ENCODE measurements at places on chromosomes 11 and 22.
A peak's percentile ranks its signal among the peaks of the same experiment; 100 is the strongest.

- no peak for DNase-seq
Observed at GRCh38 chr22:31128156-31128555, 5.4 kb downstream of the INPP5J start.

DNA sequence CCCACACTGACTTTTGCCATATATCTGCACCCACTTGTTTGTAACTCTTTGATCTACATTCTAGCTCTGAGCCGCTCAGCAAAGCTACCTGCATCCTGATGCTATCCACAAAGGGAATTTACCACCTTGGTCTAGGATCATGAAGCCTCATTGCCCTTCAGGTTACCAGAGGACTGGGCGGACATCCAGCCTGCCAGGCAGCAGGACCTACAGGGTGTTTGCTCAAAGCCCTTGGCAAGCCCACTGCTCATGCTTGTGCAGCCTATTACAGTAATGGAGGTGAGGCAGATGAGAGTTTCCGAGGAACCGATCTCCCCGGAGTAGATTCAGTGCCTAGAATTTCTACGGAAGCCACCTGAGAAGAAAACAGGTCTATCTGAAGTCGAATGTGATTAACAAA, 417.2 kb downstream of the OPCML start:
- DNase-seq = no peak

DNA sequence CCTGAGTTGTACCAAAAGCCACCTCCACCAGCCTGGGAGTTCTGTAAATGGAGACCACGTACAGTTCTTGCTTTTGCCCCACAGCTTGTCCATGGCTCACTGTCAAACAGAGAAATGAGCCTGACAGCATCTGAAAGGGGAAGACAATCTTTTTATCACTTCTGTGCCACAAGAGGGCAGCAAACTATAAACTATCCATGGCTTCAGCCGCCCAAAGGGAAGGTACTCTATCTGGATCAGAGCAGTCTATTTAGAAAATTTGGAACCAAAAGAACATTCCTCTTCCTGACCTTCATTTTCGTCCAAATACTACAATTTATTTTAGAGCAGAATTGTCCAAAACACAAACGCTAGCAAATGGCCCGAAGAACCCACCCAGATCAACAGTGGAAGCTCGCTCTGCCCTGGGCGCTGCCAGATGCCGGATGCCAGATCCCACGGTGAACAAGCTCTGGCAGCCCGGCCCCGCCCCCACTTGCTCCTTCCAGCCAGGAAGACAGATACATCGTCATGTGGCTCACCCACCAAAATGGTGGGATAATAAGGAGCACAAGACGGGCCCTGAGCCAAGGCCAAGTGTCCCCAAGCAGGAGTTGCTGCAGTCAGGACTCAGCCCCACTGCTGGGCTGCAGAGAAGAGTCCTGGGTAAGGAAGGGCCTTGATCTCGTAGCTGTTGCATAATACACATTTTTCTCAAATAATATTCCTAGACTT, 23.9 kb upstream of the SCGB1A1 start:
- peak; percentile 77 for DNase-seq

DNA sequence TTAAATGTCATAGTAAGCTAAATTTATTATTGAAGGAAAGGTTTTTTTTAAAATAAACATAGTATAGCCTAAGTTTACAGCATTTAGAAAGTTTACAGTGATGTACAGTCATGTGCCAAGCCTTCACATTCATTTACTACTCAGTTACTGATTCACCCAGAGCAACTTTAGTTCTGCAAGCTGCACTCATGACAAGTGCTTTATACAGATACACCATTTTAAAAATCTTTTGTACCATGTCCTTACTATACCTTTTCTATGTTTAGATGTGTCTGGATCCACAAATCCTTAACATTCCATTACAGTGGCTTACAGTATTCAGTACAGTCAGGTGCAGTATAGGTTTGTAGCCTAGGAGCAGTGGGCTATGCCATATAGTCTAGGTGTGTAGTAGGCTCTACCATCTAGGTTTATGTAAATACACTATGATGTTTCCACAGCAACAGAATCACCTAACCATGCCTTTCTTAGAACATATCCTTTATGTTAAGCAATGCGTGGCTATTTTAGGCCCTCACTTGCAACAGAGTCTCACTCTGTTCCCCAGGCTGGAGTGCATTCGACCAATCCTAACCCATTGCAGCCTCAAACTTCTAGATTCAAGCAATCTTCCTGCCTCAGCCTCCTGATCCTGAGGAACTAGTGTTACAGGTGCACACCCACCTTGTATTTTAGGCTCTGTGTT, 79.5 kb upstream of the SLC25A18 start:
- no peak for DNase-seq

DNA sequence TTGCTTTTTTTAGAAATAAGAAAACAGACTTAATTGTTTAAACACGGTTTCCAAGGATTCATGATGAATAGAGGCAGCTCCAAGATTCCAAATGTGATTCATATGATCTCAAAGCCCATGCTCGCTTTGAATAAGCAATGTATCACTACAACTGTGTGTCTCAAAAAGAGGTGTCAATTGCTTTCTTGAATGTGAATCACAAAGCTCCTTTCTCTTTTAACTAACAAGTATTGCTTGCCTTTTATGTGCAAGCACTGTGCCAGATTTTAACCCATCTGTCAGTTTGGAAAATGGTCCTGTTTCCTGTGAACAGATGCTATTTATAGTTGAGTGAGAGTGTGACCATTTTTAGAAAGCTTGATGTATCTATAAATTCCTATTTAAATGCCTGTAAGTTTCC, 6.5 kb downstream of the OOSP1 start:
- no peak for DNase-seq

- peak; percentile 61 for DNase-seq
Observed at GRCh38 chr11:32792948-32793475, 1.4 kb downstream of the CCDC73 start.

DNA sequence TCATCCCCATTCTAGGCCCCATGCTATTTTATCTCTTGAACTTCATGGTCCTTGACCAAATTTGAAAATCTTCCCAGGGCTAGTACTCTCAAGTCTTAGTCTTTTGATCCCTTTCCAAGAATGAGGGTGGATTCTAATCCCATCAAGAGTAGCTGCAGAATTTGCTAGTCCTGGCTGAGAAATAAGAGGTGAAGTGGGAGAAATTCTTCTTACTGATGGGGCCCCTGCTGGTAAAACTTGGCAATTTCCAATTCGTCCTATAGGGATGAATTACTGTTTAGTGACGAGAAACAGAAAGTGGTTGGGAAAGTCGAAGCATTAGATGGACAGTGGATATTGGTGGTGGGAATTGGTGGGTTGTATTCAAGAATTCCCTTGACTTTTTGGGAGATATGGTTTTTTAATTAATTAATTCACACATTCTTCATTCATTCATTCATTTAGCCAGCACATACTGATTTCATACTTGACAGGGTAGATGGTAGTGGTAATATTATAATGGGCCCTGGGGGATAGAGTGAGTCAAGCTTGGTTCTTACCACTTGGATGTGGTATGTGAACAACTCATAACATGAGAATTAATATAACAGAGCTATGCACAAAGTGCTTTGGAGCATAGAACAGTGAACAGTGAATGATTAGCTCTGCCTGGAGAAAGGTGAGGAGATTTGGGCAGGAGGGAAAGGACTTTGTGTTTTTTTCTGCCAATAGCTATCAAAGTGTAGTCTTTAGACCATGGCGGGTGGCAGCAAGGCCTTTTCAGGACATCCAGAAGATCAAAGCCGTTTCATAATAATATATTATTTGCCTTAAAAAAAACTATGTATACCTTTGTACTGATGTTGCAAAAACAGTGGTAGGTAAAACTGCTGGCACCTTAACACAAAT, 103.8 kb downstream of the STIM1 start:
- DNase-seq = no peak

DNA sequence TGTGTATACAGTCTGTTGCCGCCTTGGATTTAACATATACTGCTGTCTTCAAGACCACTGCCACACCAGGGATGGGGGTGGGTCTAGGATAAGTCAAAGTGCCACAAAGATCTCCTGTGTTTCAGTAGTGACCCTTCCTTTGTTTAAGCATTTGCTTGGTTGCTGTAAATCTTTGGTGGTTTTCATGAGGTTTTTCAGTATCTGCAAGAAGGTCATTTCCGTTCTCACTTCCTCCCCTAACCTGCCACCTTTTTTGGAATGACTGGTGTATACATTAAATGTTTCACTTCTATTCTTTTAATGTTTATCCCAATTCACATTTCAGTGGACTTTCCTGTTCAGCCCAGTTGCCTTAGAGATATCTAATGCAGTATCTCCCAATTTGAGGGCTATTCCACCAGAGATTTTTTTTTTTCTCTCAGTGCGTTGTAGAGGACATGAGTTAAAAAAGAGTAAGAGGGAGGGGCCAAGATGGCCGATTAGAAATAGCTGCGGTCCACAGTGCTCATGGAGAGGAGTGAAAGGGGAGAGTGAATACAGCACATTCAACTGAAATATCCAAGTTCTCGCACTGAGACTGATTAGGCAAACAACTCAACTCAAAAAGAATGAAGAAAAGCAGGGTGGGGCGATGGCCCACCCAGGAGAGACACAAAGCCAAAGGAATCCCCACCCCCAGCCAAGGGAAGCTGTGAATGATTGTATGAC, 43.2 kb downstream of the USP47 start:
- no peak for DNase-seq

DNA sequence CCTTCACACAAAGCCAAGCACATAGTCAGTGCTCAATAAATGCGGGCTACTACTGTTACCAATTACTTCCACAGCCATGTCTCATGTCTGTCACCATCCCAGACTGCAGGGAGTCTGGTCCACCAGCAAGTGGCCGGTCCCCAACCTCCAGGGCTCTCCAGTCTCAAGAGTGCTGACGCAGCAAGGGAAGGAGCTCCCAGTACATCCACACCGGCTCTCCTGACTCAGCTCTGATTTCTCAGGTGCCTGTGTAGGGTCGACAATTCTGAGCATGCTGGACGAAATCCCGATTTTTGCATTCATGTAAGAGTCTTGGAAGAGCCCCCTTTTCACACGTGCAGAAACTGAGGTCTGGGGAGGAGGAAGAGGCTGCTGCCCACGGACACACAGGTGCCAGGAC, 10.3 kb upstream of the NEFH start:
- DNase-seq = no peak

DNA sequence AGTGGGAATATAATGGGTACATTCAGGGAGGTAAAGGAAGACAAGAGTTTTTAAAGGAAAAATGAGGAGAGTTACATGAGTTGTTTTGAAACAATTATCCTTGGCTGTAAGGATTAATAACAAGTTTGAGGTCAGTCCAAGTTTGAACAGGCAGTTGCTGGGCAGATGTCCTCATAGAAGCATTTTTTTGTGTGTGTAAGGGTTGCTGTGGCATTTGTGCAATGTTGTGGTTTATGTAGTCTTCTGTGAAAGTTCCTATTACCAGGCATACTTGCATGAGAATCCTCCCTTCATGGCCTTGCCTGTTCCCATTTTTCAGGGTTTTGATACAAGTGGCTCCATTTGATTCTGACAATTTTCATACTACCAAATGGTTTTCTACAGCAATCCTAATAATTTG, 400.2 kb downstream of the KCNA4 start:
- DNase-seq = no peak

GRCh38 chr11:59119826-59120225, 12.8 kb downstream of the FAM111B start:
- DNase-seq = no peak

- no peak for DNase-seq
Observed at GRCh38 chr11:102269927-102270326, 47.4 kb upstream of the BIRC3 start.

DNA sequence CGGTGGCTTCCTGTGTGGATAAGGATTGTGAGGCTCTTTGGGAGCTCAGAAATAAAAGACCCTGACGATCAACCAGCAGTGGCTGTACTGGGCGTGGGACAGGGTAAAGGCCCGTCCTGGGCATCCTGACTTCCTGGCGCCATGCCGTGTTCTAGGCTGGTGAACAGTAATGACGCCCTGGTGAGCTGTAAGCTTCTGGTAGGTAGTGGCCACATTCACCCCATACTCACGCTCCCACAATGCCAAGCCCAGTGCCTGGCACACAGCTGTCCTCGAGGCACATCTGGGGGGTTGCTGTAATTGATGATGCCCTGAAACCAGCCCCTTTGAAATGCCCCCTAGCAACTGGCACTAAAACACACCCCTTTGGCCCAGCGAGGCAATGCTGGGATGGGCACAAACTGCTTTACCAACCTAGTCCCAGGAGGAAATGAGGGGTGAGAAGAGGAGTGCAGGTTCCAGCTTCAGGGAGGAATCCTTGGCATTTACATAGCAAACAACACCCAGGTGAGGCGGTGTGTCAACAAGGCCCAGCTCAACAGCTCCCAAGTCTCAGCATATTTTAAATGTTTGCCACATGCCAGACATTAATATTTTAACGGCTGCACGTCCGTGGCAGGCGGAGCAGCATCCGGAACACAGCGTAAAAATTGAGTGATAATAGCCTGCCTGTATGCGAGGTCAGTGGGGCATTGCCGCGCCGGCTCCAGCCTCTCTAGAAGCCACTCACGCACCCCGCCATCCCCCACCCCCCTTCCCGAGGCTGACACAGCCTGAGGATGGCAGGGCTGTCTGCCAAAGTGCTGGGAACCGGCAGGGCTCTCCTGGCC, 79.3 kb downstream of the DSCAML1 start:
- DNase-seq = no peak

- DNase-seq = no peak
Observed at GRCh38 chr11:16097543-16097942, 258.8 kb downstream of the SOX6 start.
